ENCODE measurements at places on chromosomes 6 and 20.

DNA sequence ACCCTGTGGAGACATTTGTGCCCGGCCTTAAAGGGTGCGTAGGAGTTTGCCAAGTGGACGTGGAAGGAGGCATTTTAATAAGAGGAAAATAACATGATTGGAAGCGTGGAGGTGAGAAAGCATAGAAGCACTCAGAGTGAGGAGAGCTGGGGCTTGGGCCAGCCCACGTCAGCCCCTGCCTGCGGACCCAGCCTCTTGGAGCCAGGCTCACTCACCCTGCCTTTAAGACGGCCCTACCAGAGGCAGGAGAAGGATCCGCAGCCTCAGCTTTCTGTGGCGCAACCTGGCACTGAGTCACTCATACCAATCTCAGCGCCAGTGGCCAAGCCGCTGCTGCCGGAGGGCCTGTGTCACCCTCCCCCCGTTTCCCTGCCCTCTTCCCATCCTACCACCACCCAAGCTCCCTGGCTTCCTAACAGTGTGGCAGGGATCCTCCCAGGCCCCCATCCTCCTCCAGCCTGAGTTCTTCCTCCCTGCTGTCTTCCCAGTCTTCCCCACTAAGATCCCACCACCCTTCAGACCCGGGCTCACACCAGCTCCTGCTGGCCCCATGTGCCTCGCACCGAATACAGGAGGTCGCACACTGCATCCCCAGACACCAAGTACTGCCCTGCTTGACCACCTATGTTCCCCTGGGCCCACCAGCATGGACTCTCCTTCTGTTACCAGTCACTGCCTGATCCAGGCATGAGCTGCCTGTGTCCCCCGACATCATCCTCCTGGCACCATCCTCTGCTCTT is 285.2 kb downstream of the UST start:
- DNase-seq = peak; percentile 97

DNA sequence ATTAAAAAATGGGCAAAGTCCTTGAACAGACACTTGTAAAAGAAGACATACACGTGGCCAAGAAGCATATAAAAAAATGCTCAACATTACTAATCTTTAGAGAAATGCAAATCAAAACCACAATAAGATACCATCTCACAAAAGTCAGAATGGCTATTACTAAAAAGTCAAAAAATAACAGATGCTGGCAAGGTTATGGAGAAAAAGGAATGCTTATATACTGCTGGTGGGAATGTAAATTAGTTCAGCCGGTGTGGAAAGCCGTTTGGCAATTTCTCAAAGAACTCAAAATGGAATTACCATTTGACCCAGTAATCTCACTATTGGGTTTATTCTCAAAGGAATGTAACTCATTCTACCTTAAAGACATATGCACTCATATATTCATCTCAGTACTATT is 166.6 kb downstream of the KHDC1L start:
- DNase-seq = no peak

DNA sequence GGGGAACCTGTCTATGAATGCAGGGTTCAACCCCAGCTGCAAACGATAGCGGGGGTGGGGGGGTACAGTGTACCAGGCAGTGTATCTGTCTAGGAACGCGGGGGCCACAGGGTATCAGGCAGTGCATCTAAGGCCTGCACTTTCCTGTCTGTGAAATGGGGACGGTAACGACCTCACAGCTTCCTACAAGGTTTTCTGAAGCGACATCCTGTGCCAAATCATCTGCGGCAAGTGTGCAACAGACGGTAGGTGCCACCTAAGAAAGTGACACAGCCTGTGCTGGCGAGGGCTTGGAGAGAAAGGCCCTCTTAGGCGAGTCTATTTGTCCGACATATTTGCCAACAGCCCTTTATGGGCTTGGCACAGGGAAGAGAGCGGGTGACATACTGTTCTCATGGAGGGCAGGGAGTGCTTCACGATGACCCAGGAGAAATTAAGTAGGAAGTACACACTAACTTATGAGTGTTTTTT is 3.8 kb downstream of the DIDO1 start:
- DNase-seq = no peak

GRCh38 chr20:38260025-38260377 is 534 bp downstream of the KIAA1755 start:
- DNase-seq = no peak

DNA sequence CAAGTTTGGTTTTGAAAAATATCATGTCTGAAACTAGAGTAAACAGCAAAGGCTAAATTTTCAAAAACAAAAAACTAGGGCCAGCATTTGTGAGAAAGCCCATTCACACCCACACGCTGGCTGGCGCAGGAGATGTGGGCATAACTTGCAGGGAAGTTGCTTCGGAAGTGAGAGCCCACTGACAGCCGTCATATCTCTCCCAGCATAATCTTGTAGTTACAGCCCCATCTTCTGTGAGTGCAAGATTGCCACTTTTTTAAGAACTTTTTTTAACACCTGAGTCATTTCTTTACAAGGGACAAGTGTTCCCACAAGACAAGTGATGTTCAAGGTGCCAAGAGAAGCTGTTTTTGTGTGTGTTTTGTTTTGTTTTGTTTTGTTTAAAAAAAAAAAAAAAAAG is 212.5 kb upstream of the CNR1 start:
- DNase-seq = no peak

GRCh38 chr6:160077526-160077925 is 44.1 kb upstream of the SLC22A1 start:
- DNase-seq = no peak

DNA sequence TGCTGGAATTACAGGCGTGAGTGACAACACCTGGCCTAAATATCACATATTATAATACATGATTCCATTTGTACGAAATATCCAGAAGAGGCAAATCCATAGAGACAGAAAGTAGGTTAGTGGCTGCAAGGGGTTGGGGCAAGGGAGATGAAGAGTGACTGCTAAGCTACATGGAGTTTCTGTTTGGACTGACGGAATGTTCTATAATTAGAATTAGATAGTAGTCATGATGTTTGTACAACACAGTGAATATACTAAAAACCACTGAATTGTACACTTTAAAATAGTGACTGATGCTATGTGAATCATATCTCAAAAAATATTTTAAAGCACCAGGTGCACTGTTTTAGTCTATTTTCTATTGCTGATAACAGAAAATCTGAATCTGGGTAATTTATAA is 3.7 kb upstream of the HEBP2 start:
- DNase-seq = no peak

DNA sequence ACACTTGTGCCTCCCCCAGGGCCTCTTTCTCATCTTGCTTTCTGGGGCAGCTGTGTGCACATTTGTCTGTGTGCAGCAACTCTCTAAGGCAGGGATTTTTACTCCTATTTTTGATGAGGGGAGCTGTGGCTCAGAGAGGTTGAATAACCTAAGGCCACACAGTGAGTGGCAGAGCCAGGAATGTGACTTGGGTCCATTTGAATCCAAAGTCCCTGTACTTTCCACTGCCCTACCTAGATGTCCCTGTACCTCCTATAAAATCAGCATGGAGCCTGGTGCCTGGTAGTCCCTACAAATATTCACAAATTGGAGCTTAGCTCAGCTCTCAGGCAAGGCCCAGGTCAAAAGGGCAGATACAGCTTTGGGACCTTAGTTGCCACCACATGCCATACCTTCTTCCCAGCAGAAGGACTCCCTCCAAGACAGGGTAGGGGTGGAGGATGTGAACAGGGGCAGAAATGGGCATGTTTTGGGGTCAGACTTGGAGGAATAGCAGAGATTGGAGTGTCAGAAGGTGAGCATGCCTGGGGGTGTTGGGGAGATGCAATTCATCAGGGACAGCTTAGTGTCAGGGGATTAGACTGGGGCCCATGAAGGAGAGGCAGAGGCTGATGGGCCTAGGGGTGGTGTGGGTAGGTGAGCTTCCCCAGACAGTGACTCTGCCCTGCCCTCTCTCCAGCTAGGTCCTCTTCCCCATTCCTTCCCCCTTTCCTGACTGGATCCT is 4.1 kb upstream of the VEGFA start:
- DNase-seq = no peak

DNA sequence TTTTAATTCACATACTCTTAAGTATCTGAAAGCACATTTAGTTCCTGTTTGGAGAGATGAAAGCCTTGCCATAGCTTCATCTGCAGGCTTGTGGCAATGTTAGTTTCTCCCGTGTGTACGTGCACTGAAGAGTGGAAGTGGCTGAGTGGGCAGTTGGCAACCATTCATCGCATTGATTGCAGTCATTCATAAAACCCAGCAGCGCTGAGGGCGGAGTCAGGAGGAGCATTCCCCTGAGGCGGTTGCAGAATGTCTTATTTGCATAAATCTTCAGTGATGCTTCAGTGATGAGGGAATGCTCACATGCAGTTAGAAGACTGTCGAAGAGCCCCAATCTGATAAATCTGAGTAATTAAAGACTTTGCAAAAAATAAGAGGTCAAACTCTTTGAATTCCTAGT is 79.1 kb downstream of the RIMS1 start:
- DNase-seq = peak; percentile 23
